ENCODE measurements at places on chromosomes 3 and 15. TPM values are rescaled to one million over a fixed set of nuclear protein-coding genes. Genes with fewer than 3 reads are reported as not detected.

GRCh38 chr3:150451329-150452048, 43.4 kb downstream of the TSC22D2 start:
- no peak for DNase-seq

- DNase-seq, result no peak
These were observed 53.2 kb downstream of the CCDC54 start for GRCh38 chr3:107430214-107430995.

DNA sequence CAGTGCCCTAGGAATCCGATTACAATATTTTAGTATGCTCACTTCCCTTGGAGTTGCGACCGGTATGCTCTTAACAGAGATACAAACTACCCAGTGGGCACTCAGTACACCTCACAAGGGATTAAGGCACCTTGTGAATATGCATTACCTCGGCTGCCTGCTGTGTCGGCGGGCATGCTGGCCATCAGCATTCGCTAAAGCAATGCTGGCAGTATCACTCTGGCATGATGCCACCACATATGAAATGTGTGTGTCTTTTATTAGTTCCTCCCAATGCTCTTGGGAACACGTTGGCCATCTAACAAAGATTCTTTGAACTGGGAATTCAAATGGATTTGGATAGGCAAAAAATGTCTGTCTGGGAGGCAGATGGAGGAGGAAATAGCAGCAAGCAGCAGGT, 67.4 kb upstream of the FOXB1 start:
- DNase-seq, result no peak

DNA sequence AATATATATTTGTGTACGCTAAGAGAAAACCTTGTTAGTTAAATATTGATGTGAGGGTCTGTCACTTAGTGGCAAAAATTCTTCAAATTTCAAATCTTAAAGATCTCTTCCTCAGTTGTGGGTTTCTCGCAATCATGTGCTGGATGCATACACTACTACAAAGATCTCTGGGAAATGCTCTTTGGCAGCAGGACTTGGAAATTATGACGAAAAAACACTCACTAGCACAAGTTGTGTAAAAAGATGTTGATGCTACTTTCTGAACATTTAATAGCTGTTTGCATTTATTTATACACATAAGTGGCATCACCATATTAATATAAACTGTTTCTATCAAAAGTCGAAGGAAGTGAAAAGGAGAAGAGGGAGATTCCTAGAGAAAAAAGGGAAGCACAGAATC, 10.8 kb upstream of the NANOGP8 start:
- DNase-seq, result no peak

The PEX5L gene
- not detected for total RNA-seq

DNA sequence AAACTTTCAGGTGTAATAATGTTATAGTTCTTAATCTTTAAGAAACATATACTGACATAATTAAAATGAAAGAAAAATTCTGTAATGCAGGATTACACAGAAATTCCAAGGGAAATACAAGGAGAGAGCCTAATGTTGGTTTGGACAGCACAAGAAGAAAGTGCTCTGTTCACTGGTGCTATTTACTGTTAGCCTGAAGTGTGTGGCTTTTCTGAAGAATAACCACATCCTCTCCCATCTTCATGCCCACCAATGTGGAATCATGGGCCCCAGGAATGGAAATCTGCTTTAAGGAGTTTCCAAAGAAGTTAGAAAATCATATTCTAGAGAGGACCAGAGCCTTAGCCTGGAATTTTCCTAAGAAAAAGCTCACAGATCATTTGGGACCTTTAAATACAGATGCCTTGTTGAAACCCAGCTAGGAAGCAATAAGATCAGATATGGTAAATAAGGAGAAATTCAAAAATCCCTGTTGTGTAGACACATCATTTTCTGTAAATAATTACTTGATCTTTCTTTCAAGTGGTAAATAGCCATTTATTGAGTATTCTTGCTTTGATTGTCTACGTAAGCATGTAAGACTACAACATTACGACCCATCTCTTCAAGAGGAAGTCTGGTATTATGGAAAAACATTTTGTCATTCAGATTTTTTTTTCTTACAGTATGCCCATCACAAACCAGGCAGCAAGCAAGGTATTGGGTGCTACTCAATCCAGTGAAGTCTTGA, 10.3 kb upstream of the USP50 start:
- DNase-seq, result no peak

GRCh38 chr3:79040701-79041100, 727.1 kb downstream of the ROBO1 start:
- peak; percentile 9 for DNase-seq

DNA sequence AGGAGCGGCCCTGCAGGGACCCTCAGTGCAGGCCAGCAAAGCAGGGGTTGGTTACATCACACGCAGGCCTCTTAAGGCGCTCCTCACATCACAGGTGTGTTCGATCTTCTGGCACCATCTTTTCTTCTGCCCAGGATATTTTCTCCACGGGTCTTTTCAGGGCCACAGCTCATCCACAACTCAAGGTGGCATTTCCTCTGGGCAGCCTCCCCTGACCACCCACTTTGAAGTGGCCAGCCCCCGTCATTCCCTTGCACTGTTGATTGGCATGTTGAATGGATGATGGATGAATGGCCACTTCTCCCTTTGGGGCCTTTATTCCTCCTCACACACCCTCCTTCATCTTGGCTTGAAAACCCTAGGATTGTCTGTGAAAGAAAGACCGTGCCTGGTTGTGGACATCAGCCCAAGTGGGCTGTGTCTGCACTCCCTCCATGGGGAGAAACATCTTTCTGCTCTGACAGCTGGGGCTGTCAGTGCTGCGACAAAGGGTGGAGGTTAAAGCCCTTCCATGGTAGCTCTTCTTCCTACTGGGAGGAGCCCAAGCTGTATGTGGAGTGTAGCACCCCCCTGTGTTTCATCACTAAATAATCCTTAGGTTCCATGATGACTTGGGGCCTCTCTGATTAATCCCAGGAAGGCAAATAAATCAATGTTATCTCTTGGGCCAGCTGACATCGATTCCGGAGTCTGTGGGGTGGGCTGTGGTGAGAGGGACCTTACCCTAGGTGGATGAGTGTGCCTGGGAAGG, 102.5 kb downstream of the EPHB1 start:
- no peak for DNase-seq

- DNase-seq, result no peak
These were observed 393.6 kb upstream of the PROK2 start for GRCh38 chr3:72178463-72179106.

The CSPG5 gene
- not detected for total RNA-seq

The CA12 gene
- total RNA-seq, result 3.7 TPM

DNA sequence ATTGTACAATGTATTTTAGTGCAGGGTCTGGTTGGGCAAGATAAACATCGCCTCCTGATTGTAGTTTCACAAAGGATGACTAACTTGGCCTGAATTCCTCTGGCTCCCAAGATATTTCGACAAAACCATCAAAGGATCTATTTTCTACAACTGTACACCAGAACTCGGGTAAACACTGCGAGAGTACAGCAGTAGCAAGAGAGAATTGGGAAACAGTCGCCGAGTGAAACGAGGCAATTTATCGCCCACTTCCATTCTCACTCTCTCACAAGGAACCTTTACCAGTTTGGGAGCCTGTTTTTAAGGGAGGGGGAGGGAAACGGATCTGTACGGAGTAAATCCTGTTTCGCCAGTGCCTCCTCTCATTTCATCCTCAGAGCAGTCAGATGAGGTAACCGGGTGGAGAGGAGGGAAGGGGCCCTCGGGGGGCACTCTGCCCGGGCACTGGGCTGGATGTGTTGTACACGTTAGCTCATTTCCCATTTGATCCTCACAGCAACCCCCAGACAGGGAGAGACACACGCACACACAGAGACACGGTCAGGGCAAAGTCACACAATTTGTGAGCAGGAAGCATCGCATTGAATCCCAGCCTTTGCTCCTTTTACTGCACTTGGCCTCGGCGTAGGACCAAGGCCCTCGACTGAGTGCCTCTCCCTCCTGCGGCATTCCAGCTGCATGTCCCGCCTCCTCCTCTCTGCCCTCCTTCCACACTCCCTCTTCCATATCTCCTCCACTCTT, 120.1 kb downstream of the LIPC start:
- DNase-seq, result peak; percentile 93

- DNase-seq, result no peak
These were observed 16.6 kb upstream of the RPLP1 start for GRCh38 chr15:69435985-69436384.

The BAHD1 gene
- total RNA-seq, result 11.4 TPM

- no peak for DNase-seq
These were observed 85.2 kb downstream of the UBE2E2 start for GRCh38 chr3:23288286-23288685.

DNA sequence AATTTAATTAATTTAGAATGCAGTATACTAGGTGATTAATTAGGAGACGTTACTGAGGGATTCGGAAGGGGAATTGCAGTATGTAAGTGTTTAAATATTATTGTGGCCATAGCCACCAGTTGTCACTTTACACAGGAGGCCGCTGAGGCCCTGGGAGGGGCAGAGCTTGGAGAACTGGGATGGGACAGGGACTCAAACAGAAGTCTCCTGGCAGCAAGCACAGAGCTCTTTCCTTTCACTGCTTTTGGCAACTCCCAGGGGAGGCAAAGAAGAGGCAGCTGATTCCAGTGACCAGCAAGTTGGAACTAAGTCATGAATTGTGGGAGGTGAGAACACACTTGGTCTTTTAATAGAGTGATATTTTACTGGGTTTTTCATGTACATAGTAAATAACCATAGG, 248.6 kb downstream of the RPLP1 start:
- no peak for DNase-seq

The SOX14 gene
- total RNA-seq, result not detected

- no peak for DNase-seq
These were observed 78.4 kb downstream of the AKAP13 start for GRCh38 chr15:85458764-85459163.

GRCh38 chr15:75753145-75753544, 40.5 kb upstream of the CSPG4 start:
- DNase-seq, result no peak

- DNase-seq, result no peak
These were observed 332.2 kb downstream of the AGBL1 start for GRCh38 chr15:86411916-86412315.

- no peak for DNase-seq
These were observed 69.1 kb downstream of the HERC2 start for GRCh38 chr15:28252831-28253230.

GRCh38 chr3:13419505-13420044, 547 bp downstream of the NUP210 start:
- no peak for DNase-seq

GRCh38 chr15:75850708-75851107, 7.5 kb downstream of the UBE2Q2 start:
- no peak for DNase-seq

The GPR62 gene
- not detected for total RNA-seq

DNA sequence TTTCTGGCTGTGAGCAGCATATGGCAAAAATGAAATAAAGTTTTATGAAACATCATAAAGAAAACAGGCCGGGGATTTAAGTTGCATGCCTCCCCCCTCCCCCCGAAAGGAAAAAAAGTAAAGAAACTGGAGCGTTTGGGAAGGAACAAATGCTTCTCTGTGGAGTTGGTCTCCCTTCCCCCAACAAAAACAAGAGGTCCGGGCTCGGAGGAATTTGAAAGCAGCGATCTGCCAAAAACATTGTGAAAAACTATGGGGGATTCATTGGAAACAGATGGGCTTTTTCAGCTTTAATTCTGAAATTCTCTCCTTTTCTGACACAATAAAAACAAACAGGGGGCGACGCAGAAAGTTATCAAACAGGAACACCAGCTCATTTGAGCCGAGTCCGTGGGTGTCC, 17.0 kb downstream of the RGMA start:
- peak; percentile 58 for DNase-seq

The GOLGA8T gene
- not detected for total RNA-seq

- no peak for DNase-seq
These were observed 209.2 kb downstream of the TBL1XR1 start for GRCh38 chr3:176987901-176988650.

DNA sequence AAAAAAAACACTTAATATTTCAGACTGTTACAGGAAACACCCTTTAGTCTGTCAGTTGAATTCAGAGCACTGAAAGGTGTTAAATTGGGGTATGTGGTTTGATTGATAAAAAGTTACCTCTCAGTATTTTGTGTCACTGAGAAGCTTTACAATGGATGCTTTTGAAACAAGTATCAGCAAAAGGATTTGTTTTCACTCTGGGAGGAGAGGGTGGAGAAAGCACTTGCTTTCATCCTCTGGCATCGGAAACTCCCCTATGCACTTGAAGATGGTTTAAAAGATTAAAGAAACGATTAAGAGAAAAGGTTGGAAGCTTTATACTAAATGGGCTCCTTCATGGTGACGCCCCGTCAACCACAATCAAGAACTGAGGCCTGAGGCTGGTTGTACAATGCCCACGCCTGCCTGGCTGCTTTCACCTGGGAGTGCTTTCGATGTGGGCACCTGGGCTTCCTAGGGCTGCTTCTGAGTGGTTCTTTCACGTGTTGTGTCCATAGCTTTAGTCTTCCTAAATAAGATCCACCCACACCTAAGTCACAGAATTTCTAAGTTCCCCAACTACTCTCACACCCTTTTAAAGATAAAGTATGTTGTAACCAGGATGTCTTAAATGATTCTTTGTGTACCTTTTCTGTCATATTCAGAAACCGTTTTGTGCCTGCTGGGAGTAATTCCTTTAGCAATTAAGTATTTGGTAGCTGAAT, 17.9 kb downstream of the TMEM43 start:
- DNase-seq, result no peak

The C3orf52 gene
- 27.6 TPM for total RNA-seq

The RTP4 gene
- 3.1 TPM for total RNA-seq

The DPPA2 gene
- total RNA-seq, result not detected

DNA sequence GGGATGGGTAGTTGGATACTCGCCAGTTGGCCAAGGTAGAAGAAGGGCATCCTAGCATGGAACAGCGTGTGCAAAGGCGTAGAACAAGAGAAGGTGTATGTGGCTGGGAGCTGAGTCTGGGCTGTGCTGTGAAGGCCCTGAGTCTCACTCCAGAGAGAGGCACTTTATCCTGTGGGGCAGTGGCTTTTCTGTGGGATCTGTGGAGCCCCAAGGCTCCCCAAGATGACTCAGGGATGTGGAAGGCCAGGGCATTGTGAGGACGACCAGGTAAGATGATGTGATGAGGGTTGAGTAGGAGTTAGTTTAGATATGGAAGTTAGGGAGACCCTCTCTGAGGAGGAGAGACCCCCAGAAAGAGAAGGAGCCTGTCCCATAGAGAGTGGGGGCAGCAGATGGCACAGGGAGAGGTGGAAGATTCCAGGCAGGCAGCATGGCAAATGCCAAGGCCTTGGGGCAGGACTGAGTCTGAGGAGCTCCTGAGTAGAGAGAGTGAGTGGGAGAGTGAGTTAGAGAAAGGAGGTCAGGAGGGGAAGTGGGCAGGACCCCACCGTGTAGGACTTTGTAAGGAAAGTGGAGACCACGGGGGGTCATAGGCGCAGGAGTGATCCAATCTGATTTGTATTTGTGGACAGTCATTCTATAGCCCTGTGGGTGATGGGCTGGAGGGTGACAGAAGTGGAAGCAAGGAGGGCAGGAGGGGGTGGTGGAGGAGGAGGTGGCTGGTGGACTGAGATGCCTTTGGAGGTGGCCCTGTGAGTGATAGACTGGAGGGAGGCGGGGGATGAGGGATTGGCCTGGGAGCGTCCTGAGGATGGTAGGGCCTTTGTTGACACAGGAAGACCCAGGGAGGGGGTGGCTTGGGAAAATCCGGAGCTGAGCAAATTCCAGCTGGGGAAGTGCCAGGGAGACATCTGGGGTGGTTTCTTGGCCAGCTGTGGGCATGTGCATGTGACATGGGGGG, 50.3 kb downstream of the FBLN2 start:
- no peak for DNase-seq

Data from SJSA1 (cell line).